ENCODE measurements at places on chromosomes 12 and 14. TPM values are rescaled to one million over a fixed set of nuclear protein-coding genes. Genes with fewer than 3 reads are reported as not detected.

B3GNT4 gene
- total RNA-seq = 0.20 TPM

LMO3 gene
- total RNA-seq = under 0.01 TPM

CARMIL3 gene
- total RNA-seq = under 0.01 TPM

KLRK1 gene
- not detected for total RNA-seq

GLS2 gene
- 0.20 TPM for total RNA-seq

KLRG1 gene
- 0.22 TPM for total RNA-seq
